ENCODE measurements at places on chromosomes 11 and 22.

DNA sequence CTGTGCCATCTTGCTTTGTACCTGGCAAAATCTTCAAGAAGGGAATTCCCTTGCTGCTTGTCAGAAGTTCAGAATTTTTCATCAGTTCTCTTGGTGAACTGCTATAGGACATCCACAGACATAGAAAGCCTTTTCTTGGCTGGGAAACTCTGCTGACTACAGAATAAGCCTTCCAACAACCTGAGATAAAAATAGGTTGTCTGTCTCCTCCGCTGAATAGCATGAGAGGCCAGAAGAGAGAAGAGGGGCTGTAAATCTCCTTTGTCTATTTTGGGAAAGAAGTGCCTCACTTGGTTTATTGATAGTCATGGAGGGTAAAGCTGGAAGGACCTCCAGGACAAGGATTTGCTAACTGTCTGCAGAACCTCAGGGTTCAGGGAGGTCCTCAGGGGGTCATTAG is 48.2 kb downstream of the C11orf91 start:
- no peak for DNase-seq

- DNase-seq = peak; percentile 68
Measured at GRCh38 chr22:19663821-19664355, 50.4 kb upstream of the SEPTIN5 start.

DNA sequence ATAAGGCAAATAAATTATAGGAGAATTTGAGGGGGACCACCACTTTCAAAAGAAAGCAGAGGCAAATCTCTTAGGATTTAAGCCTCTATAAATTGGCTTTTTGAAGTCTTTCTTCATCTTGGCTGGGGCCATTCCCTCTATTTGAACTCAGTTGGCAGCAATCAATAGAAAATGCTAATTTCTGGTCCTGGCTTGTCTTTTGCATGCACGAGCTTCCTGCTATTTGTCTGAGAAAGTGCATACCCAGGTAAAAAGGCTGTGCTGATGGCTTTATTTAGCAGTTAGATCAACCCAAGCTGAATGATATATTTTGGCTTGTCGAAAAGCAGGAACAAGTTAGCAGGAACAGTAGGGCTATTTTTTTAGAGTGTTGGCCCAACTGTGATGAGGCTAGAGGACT is 64.1 kb upstream of the GRAMD1B start:
- no peak for DNase-seq

DNA sequence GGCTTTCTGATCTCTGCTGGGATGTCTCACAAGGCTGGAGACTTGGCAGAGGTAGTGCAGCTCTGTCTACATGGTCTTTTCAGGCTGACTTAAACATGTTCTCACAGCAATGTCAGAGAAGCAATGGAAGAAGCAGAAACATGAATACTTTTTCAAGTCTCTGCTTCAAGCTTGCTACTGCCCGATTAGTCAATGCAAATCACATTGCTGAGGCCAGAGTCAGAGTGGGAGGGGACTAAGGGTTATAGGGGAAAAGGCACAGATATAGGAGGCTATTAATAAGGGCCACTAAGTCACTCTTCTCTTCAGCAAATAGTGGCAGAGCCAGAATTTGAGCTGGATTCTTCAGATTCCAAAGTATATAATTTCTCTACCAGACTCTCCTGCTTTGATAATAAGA is 390.5 kb downstream of the TMEM135 start:
- DNase-seq = no peak

DNA sequence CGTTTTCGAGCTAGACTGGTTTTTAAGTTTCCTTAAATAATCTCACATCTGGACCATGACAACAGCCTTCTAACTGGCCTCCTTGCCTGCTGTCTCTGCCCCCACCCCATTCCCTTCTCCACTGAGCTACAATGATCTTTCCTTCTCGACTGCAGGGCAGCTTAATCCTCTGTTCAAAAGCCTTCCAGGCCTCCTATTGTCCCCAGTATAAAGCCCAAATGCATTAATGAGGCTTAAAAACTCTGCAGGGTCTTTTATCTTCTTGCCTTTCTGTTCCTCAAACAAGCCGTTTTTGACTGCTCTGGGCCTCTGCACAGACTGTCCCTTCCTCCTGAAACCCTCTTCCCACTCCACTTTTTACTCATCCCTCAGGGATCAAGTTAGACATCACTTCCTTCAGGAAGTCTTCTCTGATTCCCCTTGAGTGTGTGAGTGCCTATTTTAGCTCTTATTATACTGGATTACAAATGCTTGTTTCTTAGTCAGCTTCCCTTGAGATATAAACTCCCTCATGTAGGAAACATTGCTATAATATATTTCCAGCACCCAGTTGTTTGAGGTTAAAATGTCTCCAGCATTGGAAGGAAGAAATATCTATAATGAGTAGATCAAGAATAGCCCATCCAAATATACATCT is 23.6 kb upstream of the PAMR1 start:
- DNase-seq = no peak

DNA sequence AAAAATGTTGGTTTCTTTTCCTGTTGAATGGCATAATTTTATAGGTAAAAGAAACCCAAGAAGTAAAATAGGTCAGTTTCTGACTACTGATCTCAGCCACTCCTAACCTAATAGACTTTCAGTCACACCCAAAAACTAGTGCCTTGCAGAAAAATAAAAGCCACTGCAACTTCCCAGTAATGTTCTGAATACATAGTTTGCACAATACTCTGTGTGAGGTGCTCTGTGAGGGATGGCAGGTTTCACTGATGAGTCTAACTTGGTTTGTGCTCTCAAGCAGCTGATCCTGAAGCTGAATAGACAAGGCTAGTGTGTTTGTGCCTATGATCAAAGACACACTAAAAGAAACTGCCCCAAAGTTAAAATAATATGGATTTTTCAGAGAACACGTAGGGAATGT is 758.3 kb downstream of the NELL1 start:
- no peak for DNase-seq

GRCh38 chr11:64872790-64873488 is 5.5 kb downstream of the EHD1 start:
- no peak for DNase-seq

DNA sequence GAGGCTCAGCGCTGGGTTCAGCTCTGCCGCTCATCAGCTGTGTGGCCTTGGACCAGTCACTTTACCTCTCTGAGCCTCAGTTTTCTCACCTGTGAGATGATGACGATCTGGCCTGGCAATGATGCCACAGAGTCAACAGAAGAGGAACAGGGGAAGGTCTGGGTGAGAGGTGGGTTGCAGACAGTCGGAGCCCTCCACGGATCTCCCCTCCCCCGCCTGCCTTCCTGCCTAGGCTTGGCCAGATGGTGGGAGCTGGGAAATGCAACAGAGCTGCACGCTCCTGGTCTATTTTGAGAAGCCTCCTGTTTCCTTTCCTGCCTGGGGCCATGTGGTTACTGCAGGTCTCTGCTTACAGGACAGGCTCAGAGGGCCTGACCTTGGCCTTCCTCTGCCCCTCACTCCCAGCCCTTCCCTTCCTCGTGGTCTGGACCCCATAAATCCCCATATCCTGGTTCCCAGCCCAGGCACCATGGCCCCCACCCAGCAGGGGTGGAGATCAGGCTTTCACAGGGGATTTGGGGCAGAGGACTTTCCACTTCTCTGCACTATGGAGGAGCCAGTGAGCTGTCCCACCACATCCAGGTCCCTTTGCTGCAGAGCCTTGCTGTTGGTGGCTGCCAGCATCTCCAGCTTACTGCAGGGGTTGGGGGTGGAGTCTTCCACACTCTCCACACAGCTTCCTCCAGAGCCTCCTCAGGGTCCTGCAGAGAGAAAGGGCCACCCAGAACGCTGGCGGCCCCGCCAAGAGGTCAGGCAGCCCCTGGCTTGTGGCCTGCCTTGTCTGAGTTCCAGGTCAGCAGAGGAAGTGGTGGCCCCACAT is 46.9 kb downstream of the C11orf96 start:
- DNase-seq = peak; percentile 87

GRCh38 chr11:66126808-66127555 is 56.9 kb downstream of the PACS1 start:
- no peak for DNase-seq

GRCh38 chr11:61090521-61090920 is 11.8 kb upstream of the CD5 start:
- DNase-seq = no peak

DNA sequence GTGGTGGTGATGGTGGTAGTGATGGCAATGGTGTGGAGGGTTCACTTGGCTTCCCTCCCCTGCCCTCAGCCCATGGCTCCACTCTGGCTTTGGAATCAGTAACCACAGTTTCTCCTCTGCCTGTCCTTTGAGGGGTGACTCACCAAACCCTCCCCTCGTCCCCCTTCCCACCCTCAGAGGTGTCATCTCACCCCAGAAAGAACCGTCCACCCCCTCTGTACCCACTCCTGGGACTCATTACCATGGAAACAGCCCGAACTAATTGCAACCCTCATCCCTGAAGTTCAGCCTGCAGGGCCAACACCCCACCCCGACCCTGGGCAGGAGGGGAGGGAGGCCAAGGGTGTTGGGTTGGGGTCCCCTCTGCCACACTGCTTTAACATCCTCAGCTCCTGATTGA is 26.6 kb downstream of the PHLDB1 start:
- DNase-seq = no peak

- no peak for DNase-seq
Measured at GRCh38 chr11:74818283-74818946, 69.8 kb downstream of the RNF169 start.

DNA sequence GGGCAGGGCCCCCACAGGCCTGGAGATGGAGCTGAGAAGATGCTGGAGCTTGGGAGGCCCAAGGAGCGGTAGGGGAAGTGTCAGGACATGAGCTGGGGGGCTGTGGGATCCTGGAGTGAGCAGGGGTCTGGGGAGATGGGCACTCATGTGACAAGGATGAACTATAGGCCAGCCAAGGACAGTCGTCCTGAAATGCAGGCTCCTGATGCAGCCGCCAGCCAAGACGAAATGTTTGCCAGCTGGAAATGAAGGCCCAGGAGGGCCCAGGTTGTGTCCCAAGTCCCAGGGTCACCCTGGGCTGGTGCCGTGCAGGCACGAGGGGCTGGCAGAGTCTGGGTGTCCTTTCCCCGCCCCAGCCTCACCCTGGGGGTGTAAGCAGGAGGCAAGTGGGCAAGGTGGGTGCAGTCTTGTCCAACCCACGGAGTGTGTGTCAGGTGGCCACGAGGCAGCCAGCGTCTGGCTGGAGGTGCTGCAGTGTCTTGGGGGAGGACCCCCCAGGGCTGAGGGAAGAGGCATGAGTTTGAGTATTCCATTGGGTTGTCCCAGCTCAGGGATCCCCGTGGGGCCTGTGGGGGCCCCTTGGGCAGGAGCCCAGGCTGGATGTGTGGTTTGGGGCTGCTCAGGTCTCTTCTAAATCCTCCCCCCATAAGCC is 21.4 kb downstream of the MRGPRG start:
- DNase-seq = no peak

DNA sequence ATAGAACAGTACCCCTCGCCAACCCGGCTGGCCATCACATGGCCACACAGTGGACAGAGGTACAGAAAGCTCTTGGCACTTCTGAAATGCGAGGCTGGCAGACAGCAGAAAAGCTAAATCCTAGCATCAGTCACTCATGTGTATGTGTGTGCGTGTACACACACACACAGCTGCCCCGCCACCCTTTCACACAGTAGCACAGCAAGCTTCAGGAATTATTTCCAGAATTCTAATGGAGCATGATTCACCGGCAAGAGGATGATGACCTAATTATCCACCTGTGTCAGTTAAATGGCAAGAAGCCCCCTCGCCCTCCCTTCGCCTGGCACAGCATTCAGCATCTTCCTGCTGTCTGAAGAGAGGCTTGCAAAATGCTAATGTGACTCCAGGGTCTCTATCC is 336.0 kb downstream of the SHANK2 start:
- no peak for DNase-seq

- no peak for DNase-seq
Measured at GRCh38 chr11:203945-204586, 3.1 kb downstream of the BET1L start.
